Lower lobe of right lung (tissue), 2 donors: ENCODE measurements at places on chromosomes 1 and 21. TPM values are rescaled to one million over a fixed set of nuclear protein-coding genes. Genes with fewer than 3 reads are reported as not detected.

AZIN2 gene
- total RNA-seq: 2.4 TPM

MPL gene
- total RNA-seq: 0.65 TPM

HES3 gene
- total RNA-seq: not detected

NRDC gene
- total RNA-seq: 115 TPM

PTPN14 gene
- 34.1 TPM for total RNA-seq

DNA sequence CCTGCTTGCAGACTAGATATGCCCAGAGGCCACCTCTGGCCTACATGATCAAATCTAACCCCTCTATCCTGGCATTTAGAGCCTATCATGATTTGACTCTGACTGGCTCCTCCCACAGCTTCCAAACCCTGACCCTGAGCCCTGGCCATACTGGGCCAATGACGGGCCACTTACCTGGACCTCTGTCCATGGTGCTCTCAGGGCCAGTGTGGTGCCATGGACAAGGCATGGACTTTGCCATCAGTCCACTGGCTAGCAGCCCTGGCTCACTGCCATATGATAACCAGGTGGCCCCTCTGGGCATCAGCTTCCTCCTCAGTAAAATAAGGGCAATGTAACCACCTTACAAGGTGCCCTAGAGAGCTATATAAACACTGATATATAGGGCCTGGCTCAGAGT, 713.4 kb downstream of the PTPRU start:
- no peak for DNase-seq

DNA sequence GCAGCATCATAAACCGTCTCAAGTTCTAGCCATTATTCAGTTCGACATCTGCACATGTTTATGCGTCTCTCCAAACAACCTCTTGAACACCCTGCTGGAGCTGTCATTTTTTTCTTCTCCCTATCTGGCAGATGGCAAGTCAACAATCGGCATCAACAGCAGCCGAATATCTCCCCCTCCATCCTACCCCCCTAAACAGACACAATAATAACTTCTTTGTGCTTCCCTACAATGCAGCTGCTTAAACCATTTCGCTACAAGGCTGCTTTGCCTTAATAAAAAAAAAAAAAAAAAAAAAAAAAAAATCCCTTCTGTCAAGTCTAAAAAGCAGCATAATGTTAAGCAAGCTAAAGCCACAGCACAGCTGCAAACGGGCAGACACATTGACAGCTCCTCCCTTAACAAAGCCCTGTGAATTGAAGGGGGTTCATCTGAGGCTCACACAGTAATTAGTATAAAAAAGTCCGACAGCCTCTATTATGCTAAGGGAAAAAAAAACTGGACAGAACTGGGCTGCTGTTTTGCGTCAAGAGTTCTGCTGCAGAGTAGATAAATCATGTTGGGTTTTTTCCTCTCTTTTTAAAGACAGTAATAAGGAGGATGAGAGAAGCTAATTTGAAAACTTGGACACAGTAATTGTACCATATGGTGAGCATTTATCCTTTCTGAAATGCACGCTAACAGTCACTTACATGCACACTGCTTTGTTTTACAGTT, 136.4 kb downstream of the AKT3 start:
- DNase-seq: no peak

DNA sequence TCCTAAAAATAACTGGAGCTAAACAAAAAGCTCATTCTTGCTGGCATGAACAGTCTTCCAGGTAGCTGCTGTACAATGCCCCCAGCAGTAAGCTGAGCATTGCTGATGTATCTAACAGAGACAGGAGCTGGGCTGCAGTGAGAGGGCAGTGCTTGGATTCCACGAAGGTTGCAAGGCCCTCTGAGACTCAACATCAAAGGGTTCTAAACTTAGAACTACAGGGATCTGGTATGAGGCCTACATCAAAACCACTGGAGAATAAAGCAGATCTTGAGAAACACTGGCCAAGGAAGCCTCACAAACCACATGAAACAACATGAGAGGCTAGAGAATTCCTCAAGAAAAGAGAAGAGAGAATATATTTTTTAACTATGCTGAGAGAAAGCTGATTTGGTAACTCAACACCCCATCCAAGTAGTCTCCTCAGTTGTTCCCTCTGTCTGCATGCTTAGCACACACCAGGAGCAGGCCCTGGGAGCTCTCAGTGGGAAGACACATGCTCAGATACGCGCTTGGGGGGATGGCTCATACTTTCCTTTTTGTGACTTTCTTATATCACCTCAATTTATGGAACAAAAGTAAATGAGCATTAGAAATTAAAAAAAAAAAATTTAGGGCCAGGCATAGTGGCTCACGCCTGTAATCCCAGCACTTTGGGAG, 27.7 kb downstream of the DSTYK start:
- no peak for DNase-seq

- DNase-seq: peak; percentile 55
Observed at GRCh38 chr1:16625497-16626408, 12.4 kb upstream of the NBPF1 start.

DNA sequence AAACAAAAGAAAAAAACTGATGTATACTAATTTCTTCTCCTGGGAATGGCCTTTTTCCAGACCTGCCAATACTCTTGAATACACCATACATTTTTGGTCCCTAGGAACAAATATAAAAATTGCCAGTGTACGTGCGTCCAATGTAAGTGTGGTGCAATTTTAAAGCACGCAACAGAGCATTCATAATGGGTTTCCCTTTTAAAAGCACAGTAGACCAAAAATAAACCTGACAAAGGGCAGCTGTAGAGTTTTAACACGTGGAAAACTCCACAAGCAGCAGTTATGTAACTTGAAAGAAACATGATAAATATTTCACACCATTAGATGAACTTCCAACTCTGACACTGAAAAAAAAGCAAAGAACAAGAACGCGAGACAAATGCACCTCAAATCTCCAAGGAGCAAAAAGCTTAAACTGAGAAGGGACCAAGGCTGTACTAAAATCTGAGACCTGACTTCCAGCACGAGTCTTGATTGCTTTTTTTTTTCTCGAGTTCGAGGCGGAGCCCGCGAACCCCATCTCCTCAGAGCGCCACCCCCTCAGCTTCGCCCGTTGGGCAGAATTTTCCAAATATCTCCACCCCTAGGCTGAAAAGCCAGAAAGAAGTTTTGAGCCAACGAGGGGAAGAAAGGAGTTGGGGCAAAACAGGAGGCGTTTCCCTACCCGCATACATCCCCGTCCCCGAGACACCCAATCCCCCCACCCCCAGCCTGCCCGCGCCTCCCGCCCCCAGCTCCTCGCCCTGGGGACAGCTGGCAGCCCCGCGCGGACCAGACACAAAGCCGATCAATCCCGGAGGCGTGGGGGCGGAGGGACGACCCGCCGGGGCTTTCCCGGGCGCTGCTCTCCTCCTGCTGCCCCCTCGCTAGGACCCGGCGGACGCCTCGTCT, at the start of gene JAM2:
JAM2 (plus strand) TSS at position 599 of the 891 bp plus-strand sequence. CDS start 564 bp downstream, outside the sequence.
- peak; percentile 48 for DNase-seq

DNA sequence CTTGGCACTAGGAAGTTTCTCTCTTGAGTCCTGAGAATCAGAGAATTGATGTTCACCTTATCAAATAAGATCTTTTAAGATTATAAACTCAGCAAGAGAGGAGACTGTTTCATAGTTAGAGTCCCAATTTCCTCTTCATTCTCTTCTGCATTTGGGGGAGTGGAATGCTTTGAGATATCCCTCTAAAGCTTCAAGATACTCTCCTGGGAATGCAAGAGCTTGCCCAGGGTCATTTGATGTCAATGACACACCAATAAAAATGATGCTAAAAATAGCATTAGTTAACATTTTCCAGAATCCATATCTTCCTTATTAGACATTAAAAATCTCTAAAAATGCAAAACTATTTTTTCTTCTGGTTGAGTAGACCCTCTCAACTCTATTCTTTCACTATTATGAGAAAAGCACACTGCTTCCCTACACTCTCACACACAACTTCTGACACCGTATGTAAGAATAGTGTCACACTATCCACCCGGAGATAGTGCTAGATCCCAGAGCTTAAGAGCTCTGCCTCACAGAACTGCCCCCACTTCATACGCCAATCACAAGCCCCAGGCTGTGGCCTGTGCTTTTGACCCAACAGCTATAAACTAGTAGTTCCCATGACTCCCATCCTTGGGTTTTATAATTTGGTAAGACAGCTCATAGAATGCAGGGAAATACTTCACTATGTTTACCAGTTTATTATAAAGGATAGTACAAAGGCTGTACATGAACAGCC, 399.9 kb upstream of the RUNX1 start:
- DNase-seq: no peak

DNA sequence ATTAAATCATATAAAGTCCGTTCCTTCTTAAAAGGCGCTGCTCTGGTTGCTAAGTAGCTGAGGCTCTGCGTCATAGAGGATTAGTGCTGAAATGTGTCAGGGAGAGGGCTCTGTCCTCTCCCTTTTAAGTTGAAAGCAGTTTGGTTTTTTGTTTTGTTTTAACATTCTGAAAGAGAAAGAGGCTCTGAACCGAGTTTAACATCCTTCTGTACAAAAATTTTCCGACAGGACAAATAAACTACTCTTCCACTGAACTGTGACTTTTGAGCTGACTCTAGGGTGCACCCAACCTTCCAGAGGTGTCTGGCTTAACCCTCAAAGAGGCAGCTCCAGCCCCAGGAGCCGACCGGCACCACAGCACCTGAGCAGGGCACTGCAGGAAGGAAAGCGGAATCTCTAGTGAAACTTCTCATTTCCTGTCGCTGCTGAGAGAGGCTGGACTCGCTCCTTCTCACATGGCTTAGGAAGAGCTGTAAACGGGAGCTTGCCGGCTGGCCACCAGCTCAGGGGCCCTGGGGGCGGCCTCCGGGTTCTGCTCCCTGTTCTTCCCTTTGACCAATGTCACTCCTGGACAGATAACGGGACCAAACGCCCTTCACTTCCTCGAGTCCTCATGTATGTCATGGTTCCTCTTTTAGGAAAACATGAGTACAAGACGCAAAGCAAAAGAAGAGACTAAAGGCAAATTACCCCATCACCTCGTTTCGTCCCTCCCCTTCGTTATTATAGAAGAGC, 1.2 kb downstream of the VAV3 start:
- DNase-seq: peak; percentile 51

- no peak for DNase-seq
Observed at GRCh38 chr1:15426492-15427279, 11.6 kb upstream of the CTRC start.

DNA sequence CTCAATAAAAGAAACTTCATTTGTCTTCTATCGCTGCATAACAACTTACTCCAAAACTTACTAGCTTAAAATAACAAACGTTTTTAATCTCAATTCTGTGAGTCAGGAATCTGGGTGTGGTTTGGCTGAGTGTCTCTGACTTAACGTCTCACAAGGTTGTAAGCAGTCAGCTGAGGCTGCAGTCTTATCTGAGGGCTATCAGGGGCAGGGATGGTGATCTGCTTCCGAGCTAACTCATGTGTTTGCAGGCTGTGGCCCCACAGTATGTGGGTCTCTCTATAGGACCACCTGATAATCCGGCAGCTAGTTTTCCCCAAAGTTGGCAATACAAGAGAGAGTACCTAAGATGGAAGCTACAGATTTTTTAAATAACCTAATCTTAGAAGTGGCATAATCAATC, 234.2 kb upstream of the FGGY start:
- no peak for DNase-seq

DNA sequence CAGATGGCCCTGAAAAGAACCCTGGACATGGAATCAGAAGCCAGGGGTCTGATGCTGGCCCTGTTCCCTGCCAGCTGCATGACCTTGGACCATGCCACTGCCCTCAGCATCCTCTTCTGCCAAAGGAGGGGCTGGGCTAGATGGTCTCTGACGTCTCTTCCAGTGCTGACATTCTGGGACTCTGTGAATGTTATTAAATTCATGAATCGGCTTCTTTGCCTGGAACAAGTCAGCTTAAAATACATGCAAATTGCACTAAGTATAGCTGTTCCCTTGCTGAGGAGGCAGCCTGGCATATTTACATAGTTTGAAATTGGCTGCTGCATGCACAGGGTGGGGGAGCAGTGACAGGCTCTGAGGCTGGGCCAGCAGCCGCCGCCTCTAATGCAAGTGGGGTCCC, 23.8 kb downstream of the KCNA2 start:
- no peak for DNase-seq

DNA sequence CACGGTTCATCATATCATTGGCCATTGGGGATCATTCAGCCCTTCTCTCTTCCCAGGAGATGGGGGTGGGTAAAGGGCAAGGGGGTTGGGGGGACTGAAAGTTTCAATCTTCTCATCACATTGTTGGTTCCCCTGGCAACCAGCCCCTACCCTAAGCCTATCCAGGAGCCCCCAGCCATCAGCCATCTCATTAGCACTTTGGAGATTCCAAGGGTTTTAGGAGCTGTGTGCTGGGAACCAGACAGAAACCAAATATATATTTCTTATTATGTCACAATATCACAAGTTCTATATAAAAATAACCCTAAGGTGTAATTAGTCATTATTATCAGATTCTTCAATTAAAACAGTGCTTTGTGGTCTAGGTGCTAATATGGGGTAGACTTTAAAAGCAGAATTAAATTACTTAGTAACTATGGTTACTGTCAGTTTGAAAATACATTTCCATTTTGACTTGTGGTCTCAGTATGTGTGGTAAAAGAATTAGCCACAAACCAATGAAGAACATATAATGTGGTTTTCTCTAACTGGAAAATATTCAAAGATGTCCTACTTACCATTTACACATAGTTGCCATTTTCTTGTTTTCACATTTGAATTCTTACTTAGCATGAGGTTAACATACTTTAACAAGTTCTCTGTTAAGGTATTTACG, 28.1 kb downstream of the IL23R start:
- no peak for DNase-seq

DNA sequence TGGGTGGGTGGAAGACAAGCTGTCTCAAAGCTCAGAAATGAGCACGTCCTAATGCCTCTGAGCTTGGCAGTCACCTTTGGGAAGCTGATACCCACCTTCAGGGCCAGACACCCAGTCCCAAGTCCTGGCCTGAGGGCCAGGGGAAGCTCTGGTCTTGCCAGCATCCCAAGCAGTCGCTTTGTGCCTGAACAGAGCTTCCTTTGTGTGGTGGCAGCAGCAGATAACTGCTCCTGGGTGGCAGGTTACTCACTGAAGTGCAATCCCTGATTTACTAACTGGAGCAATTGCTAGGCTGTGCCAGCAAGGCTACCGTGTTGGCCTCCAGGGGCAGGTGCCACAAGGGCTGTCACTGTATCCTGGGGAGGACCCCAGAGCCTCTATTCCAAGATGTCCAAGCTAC, 40.4 kb upstream of the GRHL3 start:
- no peak for DNase-seq

DNA sequence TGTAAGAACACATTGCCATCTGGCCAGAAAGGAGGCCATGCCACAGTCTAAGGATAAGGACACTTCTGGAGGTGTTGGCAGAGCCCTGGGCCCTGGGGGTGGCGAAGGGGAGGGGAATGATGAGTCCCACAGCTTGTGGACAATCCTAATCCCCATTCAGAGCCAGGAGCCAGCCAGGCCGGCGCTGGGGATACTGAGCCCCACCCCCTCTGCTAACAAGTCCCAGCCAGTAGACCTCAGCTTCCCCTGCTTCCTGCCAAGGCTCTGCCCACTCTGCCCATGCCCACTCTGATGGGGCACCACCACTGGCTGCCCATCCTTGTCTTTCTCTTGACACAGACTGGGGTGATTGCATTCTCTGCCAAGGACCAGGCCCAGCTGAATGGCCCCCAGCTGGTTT, 71.9 kb downstream of the NAV1 start:
- no peak for DNase-seq

DNA sequence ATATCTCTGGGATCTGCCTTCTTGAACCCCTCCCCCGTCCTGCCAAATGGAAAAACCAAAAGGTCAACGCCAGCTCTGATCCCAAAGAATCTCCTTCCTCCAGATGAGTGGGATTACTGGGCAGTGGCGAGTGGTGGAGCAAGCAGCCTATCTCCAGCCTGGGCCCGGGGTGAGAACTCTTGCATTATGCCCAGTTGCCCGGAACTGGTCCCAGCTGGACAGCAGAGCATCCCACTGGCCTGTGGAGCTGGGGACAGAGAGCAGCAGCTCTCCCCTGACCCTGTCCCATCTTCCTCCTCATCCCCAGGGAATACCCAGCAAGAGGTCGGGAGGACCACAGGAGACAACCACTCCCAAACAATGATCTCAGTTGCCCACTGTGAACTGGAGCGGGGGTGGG, 130.5 kb downstream of the TMEM53 start:
- no peak for DNase-seq
